ENCODE measurements at places on chromosomes 3 and 15.

GRCh38 chr3:170869645-170870593, at the start of gene RPL22L1:
RPL22L1 (minus strand) TSS chr3:170870195; CDS start chr3:170870167, 28 bp downstream.
- DNase-seq: no peak

DNA sequence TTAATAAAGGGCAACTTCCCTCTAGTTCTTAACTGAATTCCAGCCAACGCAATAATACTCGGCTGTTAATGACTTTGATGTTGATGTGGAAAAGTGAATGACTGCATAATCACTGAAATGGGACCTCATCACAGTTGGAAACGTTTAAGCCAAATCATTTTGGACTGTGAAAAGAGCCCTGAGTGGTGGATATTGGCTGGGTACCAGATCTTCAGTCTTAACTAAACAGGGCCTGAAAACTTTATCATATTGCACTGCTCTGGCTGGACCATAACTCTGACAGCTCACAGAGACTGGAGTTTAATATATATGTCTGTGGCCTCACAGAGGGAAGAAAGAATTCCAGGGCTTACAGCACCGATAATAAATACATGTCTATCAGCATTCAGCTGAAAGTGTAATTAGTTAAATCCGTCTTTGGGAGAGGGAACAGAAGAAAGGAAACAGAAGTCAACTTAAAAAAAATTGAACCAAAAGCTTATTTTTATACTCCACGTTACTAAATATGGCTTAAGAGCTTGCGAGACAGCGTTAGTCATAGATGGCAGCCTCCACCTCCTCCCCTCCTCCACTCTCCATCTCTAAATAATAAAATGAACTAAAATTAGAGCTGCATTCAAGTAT, 222.3 kb upstream of the CDIN1 start:
- DNase-seq: no peak

GRCh38 chr3:140455521-140456214, 222.2 kb upstream of the TRIM42 start:
- no peak for DNase-seq

DNA sequence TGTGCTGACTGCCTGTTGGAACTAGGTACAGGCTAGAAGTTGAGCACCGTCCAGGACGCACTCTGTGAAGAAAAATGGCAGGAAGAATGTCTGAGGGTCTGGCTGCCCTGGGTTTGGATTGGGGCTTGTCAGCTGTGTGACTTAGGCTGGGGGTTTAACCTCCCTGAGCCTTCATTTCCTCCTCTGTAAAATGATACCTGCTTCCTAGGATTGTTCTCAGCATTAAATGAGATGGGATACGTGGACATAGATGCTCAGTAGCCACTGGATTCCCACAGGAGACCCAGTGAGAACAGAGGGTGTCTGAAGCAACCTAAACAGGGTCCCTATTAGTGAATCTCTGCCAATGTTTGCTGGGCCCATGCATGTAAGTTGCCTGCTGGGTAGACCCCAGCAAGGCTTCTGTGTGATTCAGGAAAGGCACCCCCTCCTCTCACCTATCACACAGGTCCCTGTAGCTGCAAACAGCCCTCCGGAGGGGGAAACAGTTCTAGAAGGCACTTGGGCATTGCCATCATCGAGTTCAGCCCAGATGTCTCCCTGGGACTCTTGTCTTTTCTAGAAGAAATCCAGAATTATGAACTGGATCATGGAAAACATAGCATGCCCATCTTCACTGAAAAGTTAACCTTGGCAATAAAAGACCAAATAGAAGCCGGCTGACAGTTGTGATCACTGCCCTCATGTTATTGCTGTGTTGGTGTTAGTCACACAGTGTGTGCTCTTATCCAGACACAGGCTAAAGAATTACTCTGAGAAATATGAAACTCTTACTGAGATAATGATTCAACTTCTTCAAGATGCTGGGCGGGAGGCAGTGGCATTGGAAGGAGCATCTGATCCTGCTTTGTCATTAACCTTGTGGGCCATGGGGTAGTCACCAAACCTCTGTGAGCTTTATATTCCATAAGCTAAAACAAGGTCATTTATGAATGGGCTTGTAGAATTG, 64.5 kb downstream of the SMAD6 start:
- DNase-seq: no peak

DNA sequence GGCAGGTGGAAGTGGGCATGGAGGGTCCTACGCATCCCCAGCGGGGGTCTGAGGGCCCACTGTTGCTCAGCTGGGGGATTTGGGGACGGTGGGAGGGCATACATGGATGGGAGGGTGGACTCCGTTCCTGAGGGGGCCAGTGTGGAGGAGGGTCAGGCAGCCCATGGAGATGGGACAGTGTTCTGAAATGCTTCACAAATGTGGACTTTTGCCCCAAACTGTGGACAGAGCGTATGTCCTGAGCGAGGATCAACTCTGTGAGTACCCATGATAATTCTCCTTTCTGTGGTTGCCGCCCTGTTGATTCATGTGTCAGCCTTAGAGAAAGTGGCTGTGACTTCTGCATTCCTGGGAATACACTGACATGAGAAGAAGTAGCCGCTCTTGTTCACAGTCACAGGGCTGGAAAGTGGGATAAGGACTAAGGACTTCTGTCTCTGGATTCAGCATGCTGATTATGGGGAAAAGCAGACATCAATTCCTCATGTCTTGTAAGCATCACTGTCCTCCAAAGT, 33.4 kb downstream of the SMAD3 start:
- DNase-seq: no peak

DNA sequence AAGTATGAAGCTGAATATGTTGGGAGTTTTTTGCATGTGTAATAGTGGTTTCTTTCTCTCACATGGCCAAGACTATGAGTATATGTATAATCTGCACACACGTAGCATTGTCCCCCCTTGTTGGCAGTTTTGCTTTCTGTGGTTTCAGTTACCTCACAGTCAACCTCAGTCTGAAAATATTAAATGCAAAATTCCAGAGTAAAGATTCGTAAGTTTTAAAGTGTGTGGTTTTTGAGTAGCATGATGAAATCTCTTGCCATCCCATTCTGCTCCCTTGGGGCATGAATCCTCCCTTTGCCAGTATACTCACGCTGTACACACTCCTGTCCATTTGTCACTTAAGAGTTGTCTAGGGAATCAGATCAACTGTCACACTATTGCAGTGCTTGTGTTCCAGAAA, 742.0 kb upstream of the CCDC54 start:
- no peak for DNase-seq

GRCh38 chr3:5170975-5171374, 16.5 kb upstream of the EDEM1 start:
- DNase-seq: no peak

DNA sequence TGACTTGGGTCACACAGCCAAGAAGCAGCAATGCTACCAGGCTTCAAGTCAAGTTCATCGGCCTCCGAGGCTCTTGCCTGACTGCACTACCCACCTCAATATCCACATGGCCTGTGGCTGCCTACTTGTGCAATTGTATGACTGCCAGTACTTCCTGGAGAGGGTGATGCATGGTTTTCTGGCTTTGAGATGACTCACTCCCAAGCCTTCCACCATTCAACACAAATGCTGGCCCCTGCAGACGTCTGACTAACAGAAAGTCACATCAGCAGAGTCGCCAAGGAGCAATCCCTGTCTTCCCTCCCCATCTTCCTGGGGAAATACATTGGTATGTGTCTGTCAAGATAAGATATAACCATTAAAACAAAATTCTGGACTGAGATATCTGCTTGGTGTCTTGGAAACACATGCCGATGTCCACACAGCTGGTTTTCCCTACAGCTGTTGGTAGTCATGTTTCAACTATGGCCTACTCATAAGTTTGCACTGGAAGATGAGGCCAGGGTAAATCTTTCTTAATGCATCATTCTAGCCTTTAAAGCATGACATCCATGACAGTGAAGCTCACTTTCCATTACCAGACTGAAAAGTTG, 79.6 kb upstream of the SPATA12 start:
- peak; percentile 61 for DNase-seq

GRCh38 chr3:196726788-196727675, 12.6 kb upstream of the PAK2 start:
- no peak for DNase-seq

DNA sequence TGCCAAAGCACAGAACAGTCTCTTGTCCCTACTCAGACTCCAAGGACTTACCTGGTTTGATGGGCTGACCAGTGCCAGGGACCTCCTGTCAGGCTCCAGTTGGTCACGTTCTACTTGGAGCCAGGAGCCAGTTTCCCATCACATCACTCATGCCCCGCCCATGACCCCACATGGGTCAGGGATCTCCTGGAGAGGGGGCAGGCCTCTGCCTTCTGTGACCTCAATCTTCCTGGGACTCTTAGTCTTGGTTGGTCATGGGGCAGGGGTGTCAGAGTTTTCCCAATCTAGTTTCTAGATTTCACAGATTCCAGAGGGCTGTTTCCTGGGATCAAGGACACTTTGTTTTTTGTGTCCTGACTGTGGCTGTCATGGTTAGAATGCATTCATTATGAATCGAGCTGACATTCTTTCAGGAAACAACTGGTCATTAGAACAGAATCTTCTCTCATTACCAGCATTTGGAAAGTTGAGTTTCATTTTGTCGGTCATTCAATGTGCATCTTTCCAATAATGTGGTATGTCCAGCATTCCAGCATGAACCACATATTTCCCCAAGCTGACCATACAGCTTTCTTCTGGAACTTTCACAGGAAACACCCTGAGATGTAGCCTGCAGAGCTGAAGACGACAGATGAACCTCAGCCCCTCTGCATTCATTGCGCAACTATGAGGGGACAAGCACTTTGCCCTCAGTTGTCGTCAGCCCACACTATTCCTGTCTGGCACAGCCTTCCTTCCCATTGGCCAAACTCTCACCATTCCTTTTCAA, 19.8 kb downstream of the CYP19A1 start:
- no peak for DNase-seq

- no peak for DNase-seq
Measured at GRCh38 chr3:37810848-37811247, 50.8 kb upstream of the CTDSPL start.

DNA sequence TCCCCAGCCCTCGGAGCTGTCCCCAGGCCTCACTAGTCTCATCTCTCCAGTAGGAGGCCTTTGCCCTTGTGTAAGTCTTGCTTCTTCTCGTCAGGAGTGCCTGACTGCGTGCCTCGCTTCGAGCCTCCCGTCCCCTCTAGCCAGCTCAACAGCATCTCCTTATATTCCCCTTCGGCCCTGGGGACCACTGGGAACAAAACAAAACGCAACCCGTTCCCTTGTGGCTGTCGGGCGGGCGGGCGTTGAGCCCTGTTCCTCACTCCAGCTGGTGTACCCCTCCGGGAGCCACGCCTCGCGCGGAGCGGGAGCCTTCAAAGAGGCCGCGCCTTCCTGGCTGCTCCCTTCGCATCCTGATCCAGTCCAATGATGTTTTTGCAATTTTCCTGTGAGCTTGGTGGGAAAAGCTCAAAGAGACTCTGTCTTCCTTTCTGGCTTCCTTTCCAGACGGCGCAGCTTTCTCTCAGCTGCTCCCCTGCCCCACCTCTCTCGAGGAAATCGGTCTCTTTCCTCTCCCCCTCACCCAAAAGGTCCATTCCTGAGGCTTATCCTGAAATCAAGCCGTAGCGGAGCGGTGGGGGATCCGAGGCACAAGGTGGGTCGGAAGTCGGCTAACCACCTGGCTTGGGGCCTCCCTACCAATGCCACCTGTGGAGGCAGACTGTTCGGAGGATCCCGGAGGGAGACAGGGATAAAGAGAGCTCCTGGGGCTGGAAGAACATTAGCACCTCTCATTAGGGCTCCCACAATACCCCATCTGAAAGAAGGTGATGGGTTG, 33.4 kb upstream of the SRP14 start:
- no peak for DNase-seq

DNA sequence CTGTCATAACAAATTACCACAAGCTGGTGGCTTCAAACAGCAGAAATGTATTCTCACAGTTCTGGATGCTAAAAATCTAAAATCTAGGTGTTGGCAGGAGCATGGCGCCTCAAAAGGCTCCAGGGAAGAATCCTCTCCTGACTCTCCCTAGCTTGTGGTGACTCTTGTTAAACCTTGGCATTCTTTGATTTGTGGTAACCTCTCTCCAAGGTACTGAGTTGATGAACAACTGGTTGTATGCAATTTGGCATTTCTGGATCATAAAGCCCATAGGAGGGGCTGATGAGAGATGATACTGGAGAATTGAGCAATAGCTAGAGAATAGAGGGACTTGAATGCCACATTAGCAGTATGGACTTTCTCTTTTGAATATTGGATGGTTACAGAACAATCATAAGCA, 821.8 kb downstream of the TBL1XR1 start:
- DNase-seq: no peak

- DNase-seq: peak; percentile 73
Measured at GRCh38 chr15:101201411-101202174, 50.3 kb downstream of the CHSY1 start.

- DNase-seq: no peak
Measured at GRCh38 chr3:36295296-36295695, 85.0 kb upstream of the STAC start.

DNA sequence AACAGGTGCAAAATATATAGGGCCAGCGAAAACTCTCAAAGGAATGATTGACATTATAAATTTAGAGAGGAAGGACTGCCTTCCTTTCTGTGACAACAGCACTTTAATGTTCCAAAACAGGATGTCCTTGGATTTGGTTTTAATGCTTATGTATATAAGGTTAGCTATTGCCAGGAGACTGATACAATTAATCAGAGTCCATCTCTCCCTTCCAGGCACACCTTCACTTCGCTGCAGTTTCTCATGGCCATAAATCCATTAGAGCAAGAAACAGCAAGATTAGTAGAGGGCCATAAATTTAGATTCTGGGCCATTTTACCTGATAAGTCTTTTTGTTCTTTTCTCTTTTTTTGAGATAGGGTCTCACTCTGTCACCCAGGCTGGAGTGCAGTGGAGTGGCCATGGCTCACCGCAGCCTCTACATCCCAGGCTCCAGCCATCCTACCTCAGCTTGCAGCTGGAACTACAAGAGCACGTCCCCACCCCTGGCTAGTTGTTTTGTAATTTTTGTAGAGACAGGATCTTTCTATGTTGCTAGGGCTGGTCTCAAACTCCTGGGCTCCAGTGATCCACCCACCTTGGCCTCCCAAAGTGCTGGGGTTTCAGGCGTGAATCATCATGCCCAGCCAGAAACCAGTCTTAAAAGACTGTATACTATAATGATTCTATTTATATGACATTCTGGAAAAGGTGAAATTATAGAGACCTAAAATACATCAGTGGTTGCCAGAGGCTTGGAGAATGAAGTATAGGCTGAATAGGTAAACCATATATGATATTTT, 15.7 kb upstream of the TFRC start:
- DNase-seq: no peak

GRCh38 chr15:73981761-73982221, 10.3 kb downstream of the STOML1 start:
- no peak for DNase-seq

DNA sequence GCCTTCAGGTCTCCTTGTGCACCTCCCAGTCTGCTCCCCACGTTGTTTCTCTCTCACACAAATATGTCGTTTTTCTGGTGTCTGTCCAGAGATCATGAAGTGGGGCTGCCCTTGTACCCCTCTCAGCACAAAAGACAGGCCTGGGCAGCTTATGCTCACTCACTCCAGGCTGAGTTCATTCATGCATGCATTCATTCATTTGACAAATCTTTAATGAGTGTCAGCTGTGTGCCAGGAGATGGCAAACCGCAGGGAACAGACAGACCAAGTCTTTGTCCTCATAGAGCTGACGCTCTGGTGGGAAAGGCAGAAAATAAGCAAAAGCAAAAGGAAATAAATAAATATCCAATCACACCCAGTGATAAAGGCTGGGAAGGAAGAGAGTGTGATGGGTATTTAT, 7.6 kb upstream of the TRH start:
- DNase-seq: no peak
